ENCODE measurements at places on chromosomes 1 and 21.

GRCh38 chr1:109818988-109819764, 55.5 kb upstream of the EPS8L3 start:
- no peak for DNase-seq

DNA sequence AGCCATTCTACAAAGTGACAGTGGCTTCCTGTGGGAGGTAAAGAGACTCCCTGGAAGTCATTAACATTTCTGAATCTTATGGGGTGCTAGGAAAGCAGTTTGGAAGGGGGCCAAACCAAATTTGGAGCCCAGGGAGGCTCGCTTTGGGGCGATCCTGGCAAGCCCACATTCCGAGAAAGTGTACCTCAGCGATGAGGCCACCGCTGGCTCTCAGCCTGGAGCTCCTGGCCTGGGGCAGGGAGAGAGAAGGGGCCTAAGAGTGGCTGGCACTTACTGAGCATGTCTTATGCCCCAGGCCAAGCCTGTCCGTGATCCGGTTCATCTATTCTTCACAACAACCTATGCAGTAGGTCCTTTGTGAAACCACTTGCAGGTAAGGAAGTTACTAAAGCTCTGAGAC, 98.8 kb downstream of the CCDC185 start:
- DNase-seq = no peak

- no peak for DNase-seq
These were observed 154.4 kb downstream of the PLPP3 start for GRCh38 chr1:56424744-56425493.

GRCh38 chr1:14094611-14095400, 394.8 kb downstream of the PRDM2 start:
- no peak for DNase-seq

DNA sequence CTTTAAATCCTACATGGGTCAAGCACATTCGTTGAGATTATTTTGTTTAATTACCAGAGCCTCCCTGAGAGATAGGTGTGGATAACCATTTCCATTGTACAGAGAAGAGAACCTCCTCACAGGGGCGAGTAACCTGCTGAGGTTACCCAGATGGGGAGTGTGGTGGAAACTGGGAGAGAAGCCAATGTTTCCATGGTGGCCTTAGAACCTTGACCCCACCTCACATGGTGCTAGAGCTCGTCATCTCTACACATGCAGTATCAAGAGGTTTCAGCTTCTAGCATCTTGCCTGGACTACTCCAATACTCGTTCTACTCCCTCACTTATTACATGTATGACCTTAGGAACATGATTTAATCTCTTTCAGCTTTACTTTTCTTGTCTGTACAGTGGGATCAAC, 4.8 kb downstream of the REG4 start:
- DNase-seq = no peak

GRCh38 chr1:217921126-217921904, 290.2 kb downstream of the SPATA17 start:
- no peak for DNase-seq

GRCh38 chr1:216632980-216633379, 90.2 kb downstream of the ESRRG start:
- DNase-seq = no peak

GRCh38 chr1:30747033-30748008, 10.3 kb downstream of the LAPTM5 start:
- DNase-seq = no peak

DNA sequence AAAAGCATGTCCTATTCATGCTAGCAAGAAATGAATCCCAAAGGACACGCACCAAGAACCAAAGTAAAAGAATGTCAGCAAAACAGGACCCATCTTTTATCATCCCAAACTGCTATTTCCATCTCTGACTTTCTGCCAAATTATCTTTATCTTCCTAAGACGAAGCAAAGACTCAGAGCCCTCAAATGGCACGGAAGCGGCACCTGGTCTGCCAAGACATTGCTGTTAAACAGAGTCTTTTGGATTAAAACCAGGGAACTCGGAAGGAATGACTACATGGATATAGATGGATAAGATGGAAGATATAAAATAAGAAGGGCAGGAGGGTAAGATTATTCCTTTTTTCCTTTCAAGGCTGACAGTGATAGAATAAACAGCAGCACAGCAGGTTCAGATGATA, 60.8 kb upstream of the LBR start:
- no peak for DNase-seq

- DNase-seq = no peak
These were observed 11.3 kb upstream of the SYT6 start for GRCh38 chr1:114164840-114165543.

GRCh38 chr1:21653744-21654100, 15.4 kb downstream of the RAP1GAP start:
- DNase-seq = no peak

DNA sequence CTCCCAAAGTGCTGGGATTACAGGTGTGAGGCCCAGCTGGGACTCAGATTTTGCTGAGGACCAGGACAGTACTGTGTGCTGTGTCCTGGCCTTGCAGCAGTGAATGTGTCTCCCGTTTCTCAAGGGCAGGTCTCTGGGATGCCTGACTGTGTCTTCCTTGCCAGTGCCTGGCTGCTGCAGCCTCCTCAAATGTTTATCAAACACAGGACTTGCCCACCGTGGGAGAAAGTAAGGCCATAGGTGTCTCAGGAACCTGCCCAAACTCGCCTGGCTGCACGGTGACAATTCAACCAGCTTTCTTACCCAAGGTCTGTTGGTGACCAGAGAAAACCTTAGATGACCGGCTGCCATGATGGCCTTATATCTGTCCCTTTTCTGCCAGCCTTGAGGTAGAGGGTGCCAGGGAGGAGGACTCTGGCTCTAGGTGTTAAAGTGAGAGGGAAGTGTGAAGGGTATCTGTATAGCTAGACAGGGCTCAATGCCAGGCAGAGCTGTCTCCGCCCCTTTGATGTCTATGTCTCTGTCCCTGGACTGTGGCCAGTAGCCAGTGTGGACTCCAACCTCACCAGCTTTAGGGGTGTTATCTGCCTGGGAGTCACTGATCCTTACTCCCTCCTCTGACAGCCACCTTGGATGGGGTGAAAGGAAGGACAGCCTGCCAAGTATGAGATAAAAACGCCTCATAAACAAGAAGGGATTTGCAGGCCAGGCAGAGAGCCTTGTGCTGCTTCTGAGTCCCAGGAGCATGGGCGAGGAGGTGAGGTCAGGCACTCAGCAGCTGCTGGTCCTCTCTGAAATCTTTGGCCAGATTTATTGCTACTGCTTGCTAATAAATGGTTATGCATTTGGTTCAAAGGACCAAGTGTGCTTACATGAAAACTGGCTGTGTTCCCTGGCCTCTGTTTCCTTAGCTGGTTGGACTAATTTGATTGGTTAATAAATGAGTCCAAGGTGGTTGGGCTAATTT, 22.3 kb downstream of the IL6R start:
- DNase-seq = no peak

GRCh38 chr1:111737216-111738132, 1.7 kb downstream of the INKA2 start:
- DNase-seq = no peak

- no peak for DNase-seq
These were observed 1.3 kb downstream of the WLS start for GRCh38 chr1:68230901-68231626.

GRCh38 chr1:57064379-57065140, 98.7 kb upstream of the C8B start:
- no peak for DNase-seq

- no peak for DNase-seq
These were observed 36.8 kb upstream of the RPF1 start for GRCh38 chr1:84442256-84442655.

DNA sequence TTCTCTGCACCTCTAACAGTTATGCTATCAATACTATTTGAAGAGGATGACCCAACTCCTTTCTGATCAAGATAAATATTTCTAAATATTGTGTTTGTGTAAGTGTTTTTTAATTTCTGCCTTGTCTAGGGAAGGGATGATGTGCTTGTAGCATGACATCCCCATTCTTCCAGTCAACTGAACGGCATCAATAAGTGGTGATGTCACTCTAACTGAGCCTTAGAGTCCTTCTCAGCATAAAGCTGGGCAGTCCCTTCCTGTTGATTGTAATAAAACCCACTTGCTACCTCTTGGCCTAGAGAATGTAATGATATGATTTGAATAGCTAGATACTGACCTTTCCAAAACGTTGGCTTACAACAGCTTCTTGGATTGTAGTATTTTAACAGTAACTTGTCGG, 52.5 kb upstream of the KCNJ6 start:
- DNase-seq = no peak

DNA sequence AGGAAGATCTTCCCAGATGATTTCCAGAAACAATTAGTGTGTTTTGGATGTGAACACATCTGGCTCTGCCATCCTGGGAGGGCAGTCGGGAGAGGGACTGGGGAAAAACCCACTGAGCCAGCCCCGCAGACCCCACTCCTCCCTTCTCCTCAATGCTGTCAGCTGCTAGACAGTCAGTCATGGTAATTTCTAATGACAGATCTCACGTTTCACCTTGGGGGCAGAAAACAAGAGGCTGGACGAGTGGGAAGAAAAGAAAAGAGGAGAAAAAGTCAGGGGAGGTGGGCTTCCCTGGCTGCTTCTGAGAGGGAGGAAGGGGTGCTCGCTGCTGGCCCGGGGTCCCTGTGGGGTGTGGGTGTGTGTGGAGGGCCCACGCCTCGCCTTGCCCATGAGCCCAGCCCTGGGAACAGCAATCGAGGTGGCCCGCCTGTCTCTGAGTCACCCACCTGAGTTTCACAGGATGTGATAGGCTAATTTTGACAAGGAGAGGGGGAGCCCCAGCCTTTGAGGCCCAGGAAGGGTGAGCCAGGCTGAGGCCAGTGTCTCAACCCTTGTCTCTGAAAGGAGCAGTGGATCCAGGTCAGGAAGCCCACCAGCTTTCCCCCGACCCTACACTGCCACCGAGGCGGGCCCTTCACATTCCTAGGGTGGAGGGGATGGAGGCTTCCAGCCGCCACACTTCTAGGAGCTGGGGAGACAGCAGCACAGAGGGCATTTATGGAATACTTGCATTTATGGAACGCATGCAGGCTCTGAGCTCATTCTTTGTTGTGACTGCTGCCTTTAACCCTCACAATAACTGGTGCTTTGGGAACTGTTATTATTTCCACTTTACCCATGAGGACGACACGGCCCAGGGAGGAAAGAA, 49.1 kb upstream of the IFNLR1 start:
- DNase-seq = peak; percentile 3

DNA sequence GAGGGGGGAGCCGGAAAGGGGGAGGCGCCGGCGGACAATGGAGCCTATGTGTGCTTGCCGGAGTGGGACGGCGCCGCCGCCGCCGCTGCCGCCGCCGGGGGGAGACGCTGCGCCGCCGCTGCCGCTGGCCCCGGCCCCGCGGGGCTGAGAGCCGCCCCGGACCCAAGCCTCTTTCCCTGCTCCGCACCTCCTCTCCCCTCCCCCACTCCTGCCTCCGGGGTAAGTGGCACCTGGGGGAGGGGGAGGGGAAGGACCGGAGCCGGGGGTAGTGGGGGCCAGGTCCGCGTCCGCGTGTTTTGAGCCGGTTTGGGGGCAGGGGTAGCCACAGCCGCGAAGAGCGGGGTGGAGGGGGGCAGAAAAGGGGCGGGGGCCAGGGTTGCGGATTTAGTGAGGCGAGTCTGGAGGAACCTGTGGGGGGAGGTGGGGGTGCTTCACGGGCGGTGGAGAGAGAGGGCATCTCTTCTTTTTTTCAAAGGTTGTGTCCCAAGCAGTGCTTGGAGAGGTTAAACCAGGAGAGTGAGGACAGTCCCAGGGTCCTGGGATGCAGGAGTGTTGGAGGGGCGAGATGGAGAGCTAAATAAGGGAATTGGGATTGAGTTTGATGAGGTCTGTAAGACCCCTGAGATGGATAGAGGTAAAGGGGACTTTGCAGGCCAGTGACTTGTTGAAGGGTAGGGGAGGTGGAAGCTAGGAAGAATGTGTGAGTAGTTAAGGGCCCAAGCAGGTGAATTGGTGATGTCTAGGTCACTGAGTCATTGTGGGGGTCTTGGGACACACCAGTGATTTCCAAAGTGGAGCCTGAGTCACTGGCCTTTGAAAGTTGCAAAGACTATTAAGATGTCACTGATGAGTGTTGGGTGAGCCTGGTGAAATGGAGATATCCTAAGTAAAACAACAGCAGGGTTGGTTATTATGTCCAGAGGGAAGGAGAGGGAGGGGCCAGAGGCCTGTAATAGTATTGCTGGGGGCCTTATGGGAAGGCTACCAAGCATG, 59.1 kb downstream of the BCL9 start:
- DNase-seq = no peak

DNA sequence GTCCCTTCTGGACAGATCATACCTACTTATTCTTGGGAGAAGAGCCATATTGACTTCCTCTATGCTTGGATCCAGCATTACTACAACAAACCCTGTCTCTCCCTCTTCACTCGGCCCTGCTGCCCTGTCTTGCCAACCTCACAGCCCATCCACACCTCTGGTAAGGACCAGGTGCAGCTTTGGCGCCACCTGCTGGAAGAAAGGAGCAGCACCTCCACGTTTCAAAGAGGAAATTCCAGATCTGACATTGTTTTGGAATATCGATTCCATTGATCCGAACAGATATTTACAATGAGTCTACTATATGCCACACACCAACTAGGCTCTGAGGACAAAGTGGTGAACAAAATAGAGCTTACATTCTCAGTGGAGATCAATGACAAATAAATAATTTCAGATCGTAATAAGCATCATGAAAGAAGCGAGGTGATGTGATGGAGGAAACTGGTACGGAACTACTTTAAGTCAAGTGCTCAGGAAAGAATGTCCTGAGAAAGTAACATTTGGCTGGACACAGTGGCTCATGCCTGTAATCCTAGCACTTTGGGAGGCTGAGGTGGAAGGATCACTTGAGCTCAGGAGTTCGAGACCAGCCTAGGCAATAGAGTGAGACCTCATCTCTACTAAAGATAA, 18.7 kb downstream of the MFSD2A start:
- peak; percentile 43 for DNase-seq

DNA sequence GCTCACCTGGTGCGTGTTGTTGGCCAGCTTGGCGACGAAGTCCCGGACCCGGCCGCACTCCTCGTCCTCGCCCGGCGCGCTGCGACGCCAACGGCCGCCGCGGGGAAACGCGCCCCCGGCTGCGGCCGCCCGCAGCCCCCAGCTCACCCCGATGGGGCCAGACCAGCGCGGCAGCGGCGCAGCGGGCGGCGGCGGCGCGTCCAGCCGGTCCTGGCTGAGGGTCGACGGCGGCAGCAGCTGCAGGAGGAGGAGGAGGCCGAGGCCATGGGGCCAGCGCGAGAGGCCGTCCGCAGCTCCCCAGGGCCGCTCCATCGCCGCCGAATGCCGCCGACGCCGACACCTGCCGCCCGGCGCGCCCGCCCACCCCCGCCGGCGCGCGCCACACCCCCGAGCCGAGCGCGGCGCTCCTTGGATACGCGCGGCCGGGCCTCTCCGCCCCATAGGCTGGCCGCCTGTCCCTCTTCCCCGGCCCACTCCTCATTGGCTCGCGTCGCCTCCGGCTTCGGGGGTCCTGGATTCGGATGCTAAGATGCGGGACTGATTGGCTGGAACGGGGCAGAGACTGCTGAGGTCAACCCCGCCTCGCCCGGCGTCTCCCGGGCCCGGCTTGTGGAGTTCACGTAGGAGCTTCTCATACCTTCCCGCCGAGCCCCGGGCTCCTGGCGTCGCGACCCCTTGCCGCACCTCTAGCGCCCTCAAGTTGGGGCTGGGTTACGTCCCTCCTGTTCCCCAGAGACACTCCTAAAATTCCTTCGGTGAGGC, at the start of gene SORT1:
Gene SORT1, minus strand, starts transcription at position 338 of the 762 bp plus-strand sequence. Its CDS starts 26 bp downstream, at position 312.
- DNase-seq = peak; percentile 25

- no peak for DNase-seq
These were observed 671.9 kb upstream of the USP24 start for GRCh38 chr1:55886856-55887712.

GRCh38 chr1:3130268-3130667, 61.3 kb downstream of the PRDM16 start:
- no peak for DNase-seq

Measured in stimulated activated CD4-positive, alpha-beta T cell treated with anti-CD3 and anti-CD28 coated beads, TNF-alpha, amount 100 ng/mL, for 4 hours (primary cell).